SJSA1 (cell line): ENCODE measurements at places on chromosomes 13 and 19. TPM values are rescaled to one million over a fixed set of nuclear protein-coding genes. Genes with fewer than 3 reads are reported as not detected.

Gene ERICH6B
- total RNA-seq: not detected in 2 replicates

Gene LIM2
- total RNA-seq: not detected in 2 replicates

Gene BRME1
- total RNA-seq: 0.21 TPM in 1 of 2 replicates, not detected in the other

Gene LGALS7
- total RNA-seq: not detected in 2 replicates

Gene IGSF23
- 0.37 TPM in 1 of 2 replicates, not detected in the other for total RNA-seq

Gene ZNF610
- 1.6 and 2.5 TPM in 2 replicates for total RNA-seq

GRCh38 chr13:30373727-30374126 is 48.6 kb upstream of the UBE2L5 start:
- no peaks in the 10 kb centered on the region for H3K27me3 ChIP-seq
- no peaks in the 10 kb centered on the region for H3K36me3 ChIP-seq
- H3K27ac ChIP-seq: no peak overlapping the region
- no peak overlapping the region for H3K4me3 ChIP-seq
- DNase-seq: no peak

- no peaks in the 10 kb centered on the region for H3K27me3 ChIP-seq
- peaks cover 8% of the 10 kb centered on the region for H3K36me3 ChIP-seq
- no peak overlapping the region for H3K27ac ChIP-seq
- no peak for DNase-seq
- H3K4me1 ChIP-seq: peaks cover 54% of the 10 kb centered on the region
- H3K4me3 ChIP-seq: no peak overlapping the region
Observed at GRCh38 chr13:51620165-51620983, 36.1 kb downstream of the WDFY2 start.

GRCh38 chr19:31340042-31341025 is 8.9 kb downstream of the TSHZ3 start:
- peaks cover 7% of the 10 kb centered on the region for H3K4me1 ChIP-seq
- H3K27me3 ChIP-seq: no peaks in the 10 kb centered on the region
- DNase-seq: no peak
- H3K36me3 ChIP-seq: peaks cover 20% of the 10 kb centered on the region

- DNase-seq: no peak
- no peak overlapping the region for H3K27ac ChIP-seq
- H3K4me1 ChIP-seq: peaks cover 30% of the 10 kb centered on the region
- peaks cover 74% of the 10 kb centered on the region for H3K27me3 ChIP-seq
- H3K36me3 ChIP-seq: no peaks in the 10 kb centered on the region
- no peak overlapping the region for H3K4me3 ChIP-seq
Observed at GRCh38 chr19:47021536-47022139, 2.0 kb downstream of the NPAS1 start.

DNA sequence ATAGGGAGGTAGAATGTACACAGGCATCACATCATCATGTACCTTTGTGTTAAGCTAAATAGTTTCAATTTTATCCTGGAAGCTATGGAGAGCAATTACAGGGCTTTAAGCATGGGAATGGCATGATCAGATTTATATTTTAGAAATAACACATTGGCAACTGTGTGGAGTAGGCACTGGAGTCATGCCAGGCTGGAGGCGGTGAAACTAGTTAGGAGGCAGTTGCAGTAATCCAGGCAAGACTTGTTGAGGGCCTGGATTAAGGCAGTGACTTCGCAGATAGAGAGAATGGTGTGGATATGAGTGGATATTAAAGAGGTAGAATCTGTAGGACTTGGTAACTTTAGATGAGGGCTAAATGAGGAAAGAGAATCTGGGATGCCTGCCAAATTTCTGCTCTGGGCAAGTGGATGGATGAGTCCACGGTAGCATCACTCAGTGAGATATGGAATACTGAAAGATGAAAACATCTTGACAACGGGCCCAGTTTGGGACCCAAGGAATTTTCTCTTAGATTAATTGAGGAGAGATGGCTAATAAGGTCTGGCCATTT is 506.2 kb downstream of the FGF9 start:
- no peaks in the 10 kb centered on the region for H3K27me3 ChIP-seq
- H3K36me3 ChIP-seq: no peaks in the 10 kb centered on the region
- H3K4me3 ChIP-seq: no peak overlapping the region
- peaks cover 14% of the 10 kb centered on the region for H3K4me1 ChIP-seq
- no peak for DNase-seq

GRCh38 chr19:2974342-2975041 is 2.9 kb upstream of the TLE6 start:
- no peak overlapping the region for H3K4me3 ChIP-seq
- H3K4me1 ChIP-seq: peaks cover 23% of the 10 kb centered on the region
- DNase-seq: no peak
- H3K27me3 ChIP-seq: no peaks in the 10 kb centered on the region
- no peak overlapping the region for H3K27ac ChIP-seq

DNA sequence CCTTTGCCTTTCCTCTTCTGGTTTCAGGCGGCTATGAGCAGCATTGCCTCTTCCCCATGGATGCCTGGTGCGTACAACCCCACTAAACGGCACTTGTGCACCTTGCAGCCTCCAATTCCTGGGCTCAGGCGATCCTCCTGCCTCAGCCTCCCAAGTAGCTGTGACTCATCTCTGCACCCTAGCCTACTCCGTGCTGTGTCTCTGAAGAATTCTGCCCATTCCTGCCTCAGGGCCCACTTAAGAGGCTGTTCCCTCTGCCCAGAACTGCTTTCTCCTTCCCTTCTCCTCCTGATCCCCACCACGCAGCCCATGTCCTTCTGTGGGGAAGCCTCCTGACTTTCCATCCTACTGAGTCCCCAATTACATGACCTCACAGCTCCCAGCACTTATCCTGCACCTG is 142.2 kb upstream of the ZNF507 start:
- H3K36me3 ChIP-seq: no peaks in the 10 kb centered on the region
- no peak for DNase-seq
- no peak overlapping the region for H3K4me3 ChIP-seq
- no peaks in the 10 kb centered on the region for H3K27me3 ChIP-seq
- no peak overlapping the region for H3K27ac ChIP-seq
- no peaks in the 10 kb centered on the region for H3K4me1 ChIP-seq

DNA sequence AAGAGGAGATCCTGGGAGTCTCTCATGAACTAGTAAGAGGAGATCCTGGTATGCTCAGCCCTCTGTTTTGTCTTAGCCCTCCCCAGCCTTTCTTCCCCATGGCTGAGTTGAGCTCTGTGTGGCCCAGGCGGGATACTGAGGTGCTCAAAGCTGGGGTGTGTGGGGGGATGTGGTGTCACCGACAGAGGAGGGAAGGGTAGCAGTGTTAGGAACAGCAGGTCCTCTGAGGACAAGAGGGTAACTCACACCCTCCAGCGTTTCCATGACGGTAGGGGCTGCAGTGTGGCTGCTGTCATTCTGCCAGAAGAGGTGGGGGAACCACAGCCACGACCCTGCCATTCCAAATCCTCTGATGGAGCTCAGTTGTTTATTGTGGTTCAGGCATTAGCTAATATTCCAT is 691 bp downstream of the KIR2DL4 start:
- H3K36me3 ChIP-seq: no peaks in the 10 kb centered on the region
- no peaks in the 10 kb centered on the region for H3K4me1 ChIP-seq
- no peaks in the 10 kb centered on the region for H3K27me3 ChIP-seq
- DNase-seq: no peak

- no peak for DNase-seq
- no peak overlapping the region for H3K4me3 ChIP-seq
- H3K36me3 ChIP-seq: no peaks in the 10 kb centered on the region
- no peak overlapping the region for H3K27ac ChIP-seq
Observed at GRCh38 chr13:35057858-35058257, 115.8 kb downstream of the NBEA start.

DNA sequence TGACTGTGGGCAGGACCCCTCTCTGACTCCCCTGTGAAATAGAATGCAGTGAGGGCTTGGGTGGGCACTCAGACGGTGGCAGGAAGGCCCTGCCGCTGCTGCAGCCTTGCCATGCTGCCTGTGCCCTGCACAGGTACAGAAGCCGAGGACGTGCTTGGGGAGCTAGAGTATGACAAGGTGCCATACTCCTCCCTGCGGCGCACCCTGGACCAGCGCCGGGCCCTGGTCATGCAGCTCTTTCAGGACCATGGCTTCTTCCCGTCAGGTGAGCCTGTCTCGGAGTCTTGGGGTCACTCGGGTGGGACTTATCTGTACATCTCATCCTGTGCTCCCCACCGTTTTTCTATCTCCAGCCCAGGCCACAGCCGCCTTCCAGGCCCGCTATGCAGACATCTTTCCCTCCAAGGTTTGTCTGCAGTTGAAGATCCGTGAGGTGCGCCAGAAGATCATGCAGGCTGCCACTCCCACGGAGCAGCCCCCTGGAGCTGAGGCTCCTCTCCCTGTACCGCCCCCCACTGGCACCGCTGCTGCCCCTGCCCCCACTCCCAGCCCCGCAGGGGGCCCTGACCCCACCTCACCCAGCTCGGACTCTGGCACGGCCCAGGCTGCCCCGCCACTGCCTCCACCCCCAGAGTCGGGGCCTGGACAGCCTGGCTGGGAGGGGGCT is 7.3 kb upstream of the PRR19 start:
- H3K4me3 ChIP-seq: no peak overlapping the region
- H3K27me3 ChIP-seq: no peaks in the 10 kb centered on the region
- no peaks in the 10 kb centered on the region for H3K4me1 ChIP-seq
- DNase-seq: no peak
- H3K36me3 ChIP-seq: peaks cover 64% of the 10 kb centered on the region
- H3K27ac ChIP-seq: no peak overlapping the region

DNA sequence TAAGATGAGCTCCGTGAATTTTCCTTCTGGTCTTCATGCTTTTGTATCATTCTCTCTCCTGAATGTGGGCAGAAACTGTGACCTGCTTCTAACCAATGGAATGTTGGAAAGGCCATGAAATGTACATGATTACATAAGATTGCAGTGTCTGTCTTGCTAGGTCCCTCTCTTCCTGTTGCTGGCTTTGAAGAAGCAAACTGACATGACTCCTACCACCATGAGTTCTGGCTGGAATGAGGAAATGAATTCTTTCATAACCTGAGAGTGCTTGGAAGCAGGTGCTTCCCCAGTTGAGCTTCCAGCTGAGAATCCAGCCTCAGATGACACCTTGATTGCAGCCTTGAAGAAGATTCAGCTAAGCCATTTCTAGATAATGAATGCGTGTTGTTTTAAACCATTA is 275.0 kb upstream of the MIR17HG start:
- no peaks in the 10 kb centered on the region for H3K27me3 ChIP-seq
- no peaks in the 10 kb centered on the region for H3K36me3 ChIP-seq
- H3K27ac ChIP-seq: no peak overlapping the region
- no peaks in the 10 kb centered on the region for H3K4me1 ChIP-seq
